ENCODE measurements at places on chromosomes 4 and X. TPM values are rescaled to one million over a fixed set of nuclear protein-coding genes. Genes with fewer than 3 reads are reported as not detected.

TMEM31 gene
- not detected for total RNA-seq

- no peak for DNase-seq
Measured at GRCh38 chrX:41759817-41760216, 35.8 kb downstream of the GPR82 start.

- DNase-seq, result no peak
Measured at GRCh38 chr4:74962584-74962983, 29.7 kb downstream of the PARM1 start.

RHOXF1 gene
- total RNA-seq, result 4.7 TPM

VSIG4 gene
- total RNA-seq, result not detected

DNA sequence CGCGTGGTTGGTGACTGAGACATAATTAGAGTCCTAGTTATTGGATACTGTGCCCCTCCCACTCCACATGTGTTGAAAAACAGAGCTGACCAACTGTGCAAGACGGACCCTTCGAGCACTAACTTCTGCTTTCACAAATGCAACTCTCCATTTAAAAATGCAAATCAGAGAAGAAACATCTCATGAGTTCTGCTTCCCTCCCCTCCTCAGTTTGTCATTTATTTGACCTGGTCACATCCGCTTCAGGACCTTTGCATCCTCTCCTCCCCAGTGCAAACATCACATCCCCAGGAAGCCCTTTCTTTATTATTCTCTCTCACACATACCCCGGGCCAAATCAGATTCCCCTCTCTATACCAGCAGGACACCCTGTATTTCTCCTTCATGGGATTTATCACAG, 38.1 kb upstream of the NOCT start:
- DNase-seq, result no peak

- no peak for DNase-seq
Measured at GRCh38 chrX:6151971-6152370, 76.7 kb downstream of the NLGN4X start.

NELFA gene
- total RNA-seq, result 50.7 TPM

DNA sequence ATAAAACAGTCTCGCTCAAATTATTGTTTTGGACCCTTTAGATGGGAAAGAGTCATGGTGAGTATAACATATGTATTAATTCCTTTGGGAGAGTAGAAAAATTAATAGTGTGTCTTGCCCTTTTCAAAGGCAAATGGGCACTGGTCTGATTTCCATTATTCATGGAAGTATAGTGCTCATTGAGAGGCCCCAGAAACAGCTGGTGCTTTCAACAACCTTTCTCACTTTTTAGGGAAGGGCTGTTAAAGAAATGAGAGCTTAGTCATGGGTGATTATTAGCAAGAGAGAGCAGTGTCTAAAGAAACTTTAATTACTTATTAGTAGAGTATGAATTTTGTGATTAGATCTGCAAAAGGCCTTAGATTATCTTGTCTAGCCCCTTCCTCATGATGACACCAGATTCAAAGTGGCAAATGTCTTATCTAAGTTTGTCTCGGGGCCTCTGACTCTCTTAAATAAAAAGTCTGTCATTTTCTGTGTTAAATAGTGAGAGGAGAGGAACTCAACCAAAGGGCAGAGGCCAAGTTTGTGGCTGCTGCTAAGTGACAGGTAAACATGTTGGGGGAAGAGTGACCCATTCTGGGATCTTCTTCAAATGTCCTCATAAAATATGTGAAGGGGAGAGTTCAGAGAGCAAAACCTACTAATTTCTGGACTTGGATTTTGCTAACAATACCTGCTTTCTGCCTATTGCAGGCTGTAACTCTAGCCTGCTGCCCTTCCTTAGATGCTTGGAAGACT, 110.6 kb downstream of the REPS2 start:
- no peak for DNase-seq

MMAA gene
- 14.7 TPM for total RNA-seq

DNA sequence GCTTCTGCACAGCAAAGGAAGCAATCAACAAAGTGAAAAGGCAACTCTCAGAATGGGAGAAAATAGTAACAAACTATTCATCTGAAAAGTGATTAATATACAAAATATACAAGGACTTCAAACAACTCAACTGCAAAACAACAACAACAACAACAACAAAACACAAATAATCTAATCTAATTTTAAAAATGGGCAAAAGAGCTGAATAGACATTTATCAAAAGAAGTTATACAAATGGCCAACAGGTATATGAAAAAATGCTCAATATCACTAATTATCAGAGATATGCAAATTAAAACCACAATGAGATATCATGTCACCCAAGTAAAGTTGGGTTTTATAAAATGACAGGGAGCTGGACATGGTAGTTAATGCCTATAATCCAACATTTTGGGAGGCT, 602.8 kb upstream of the DIAPH2 start:
- DNase-seq, result no peak

- DNase-seq, result no peak
Measured at GRCh38 chr4:26782168-26782829, 78.3 kb upstream of the STIM2 start.

- no peak for DNase-seq
Measured at GRCh38 chr4:6681191-6681590, 12.5 kb upstream of the S100P start.

DNA sequence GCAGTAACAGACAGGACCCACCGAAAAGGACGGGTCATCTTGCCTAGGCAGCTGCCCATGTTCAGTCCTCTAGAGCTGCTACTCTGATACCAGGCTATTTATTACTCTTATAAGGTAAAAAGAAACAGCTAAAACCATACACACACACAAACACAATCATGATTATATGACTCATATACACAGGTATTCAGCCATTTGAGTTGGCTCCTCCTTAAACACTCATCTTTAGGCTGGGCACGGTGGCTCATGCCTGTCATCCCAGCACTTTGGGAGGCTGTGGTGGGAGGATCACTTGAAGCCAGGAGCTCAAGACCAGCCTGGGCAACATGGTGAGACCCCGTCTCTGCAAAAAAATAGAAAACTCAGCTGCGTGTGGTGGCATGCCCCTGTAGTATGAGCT, 76.6 kb downstream of the F11 start:
- DNase-seq, result no peak

- DNase-seq, result peak; percentile 10
Measured at GRCh38 chr4:57190601-57191481, 80.7 kb upstream of the IGFBP7 start.

HEPH gene
- total RNA-seq, result not detected

DNA sequence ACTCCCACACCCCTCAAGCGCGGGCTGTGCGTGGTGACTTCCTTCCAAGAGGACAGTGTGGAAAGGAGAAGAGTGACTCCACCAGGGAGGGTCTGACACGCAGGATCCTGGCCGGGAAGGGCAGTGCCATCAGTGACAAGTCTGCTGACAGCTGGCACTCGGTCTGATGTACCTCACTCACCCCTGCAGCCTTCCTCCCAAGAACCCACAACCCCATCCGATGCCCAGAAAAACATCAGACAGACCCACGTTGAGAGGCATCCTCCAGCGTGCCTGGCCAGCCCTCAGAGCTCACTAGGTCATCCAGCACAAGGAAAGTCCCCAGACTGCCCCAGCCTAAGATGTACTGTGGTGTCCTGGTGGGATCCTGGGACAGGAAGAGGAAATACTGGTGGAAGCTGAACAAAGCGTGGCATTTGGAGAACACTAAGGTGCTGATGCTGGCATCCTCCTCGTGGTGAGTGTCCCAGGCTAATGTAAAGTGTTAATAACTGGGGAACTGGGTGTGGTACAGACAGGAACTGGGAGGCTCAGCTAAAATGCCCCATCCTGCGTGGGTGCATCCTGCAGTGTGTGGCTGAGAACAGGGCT, 200.0 kb upstream of the PSAPL1 start:
- DNase-seq, result no peak

DNA sequence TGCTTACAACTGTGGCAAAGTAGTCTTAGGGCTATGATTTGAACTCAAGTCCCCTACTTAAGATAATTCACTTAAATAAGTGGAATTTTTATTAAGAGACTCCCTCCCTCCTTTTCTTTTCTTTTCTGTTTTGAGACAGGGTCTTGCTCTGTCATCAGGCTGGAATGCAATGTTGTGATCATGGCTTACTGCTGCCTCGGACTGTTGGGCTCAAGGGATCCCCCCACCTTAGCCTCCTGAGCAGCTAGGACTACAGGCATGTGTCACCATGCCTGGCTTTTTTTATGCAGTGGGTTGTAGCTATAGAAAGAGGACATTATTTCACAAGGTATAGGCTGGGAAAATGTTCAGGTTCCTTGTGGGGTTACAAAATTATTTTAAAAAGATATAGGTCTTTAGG, 19.2 kb downstream of the DIAPH2 start:
- DNase-seq, result no peak

DNA sequence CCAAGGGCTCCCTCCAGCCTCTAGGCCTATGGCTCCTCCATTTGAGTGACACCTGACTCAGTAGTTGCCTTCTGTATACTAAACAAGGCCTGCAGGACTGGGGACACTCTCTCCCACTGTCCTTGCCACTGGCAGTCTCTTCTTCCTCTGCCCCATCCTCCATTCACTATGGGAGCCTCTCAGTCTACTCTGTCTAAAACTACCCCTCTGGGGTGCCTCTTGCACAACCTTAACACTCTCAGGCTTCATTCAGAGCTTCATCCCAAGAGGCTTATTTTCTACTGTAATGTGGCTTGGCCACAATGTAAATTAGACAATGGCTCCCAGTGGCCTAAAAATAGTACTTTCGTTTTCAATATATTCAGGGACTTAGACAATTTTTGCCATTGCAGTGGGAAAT, 133.0 kb downstream of the ZC4H2 start:
- no peak for DNase-seq

DUSP9 gene
- total RNA-seq, result not detected

DNA sequence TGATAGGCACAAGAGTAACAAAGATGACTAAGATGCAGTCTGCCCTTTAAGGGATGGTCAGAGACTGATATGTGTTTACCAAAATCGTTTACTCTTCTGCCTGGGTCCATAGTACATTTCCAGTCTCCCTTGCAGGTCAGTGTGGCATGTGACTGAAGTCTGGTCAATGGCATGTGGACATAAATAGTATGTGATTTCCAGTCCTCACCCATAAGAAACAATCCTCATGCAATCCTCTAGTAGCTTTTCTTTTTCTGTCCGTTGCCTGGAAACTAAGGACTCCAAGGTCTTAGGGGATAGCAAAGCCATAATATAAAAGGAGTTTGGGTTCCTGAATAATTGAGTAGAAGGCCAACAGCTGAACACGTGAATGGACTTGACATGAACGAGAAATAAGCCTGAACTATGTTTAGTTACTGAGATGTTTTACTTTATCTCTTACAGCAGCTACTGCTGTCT, 1.1 kb downstream of the SLC9B2 start:
- DNase-seq, result no peak

HELT gene
- total RNA-seq, result not detected

DNA sequence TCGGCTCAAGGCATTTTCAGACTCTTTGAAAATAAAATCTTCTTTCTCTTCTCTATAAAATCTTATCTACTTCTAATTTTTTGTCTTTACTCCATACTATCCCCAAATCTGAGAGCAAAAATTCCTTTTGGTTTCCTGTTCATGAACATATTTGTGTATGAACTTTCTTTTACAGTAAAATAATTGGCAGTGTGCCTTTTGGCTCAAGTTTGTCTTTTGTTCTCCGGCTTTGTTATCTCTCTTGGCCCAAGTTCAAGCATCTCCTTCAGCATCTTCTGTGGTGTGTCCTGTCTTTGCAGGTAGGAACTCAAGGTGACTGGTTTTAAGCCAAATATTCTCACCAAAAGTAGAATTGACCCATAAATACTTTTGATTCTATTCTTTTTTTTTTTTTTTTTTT, 276.6 kb upstream of the FAT1 start:
- DNase-seq, result no peak
